Stimulated activated CD8-positive, alpha-beta memory T cell treated with anti-CD3 and anti-CD28 coated beads, Interleukin-12 subunit alpha, Interleukin-12 subunit beta, amount 100 ng/mL, for 4 hours (primary cell): ENCODE measurements at places on chromosomes 11 and 22.

DNA sequence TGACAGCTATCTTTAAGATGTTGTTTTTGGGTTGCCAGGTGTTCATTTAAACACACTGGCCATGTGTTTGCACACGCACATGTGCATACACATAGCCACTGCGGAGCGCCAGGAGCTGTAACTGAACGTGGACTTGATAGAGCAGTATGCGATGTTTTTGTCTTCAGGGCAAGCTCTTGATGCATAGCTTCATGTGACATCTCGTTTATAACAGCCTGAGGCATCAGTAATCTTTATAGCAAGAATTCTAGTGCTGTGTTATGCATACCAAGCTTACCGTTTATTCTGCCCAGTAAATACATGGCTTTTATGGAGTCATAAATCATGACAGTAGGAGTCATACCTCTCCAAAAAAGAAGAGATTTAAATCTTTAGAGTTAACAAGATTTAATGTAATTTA is 87.0 kb downstream of the ATXN10 start:
- DNase-seq, result no peak

DNA sequence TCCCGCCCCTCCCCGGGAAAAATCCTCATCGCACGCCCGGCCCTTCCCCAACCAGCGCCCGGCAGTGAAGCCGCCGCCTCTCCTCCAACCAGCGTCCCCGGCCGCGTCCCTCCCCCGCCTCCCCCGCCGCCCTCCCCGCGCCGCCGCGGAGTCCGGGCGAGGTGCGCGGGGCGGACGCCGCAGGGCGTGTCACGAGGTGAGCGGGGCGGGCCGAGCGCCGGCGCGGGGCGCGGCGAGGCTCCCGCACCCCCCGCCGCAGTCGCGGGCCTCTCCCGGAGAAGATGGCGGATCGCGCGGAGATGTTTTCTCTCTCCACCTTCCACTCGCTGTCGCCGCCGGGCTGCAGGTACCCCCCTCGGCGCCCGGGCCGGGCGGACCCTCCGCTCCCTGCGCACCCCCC is at the start of gene MAPK8IP2:
TSS of gene MAPK8IP2 (plus strand) at position 256 of the 400 bp plus-strand sequence. CDS start at position 282, 26 bp downstream.
- DNase-seq, result no peak

GRCh38 chr11:63683133-63683991 is 2.1 kb downstream of the RTN3 start:
- DNase-seq, result no peak

GRCh38 chr22:38706101-38706900 is 557 bp downstream of the GTPBP1 start:
- DNase-seq, result peak; percentile 29

DNA sequence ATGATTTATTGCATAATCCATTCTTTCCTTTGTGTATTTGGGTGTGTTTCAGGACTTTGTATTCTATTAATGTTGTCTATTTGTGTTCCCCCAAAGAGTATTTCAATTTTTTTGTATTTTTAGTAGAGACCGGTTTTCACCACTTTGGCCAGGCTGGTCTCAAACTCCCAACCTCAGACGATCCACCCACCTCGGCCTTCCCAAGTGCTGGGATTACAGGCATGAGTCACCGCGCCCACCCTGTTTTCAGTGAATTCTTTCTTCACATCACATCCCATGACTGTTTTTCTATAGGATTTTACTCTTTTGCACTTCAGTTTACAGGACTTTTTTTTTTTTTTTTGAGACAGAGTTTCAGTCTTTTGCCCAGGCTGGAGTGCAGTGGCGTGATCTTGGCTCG is 46.3 kb downstream of the RBX1 start:
- no peak for DNase-seq

- DNase-seq, result peak; percentile 20
Measured at GRCh38 chr11:120303004-120303637, 22.0 kb upstream of the TLCD5 start.

DNA sequence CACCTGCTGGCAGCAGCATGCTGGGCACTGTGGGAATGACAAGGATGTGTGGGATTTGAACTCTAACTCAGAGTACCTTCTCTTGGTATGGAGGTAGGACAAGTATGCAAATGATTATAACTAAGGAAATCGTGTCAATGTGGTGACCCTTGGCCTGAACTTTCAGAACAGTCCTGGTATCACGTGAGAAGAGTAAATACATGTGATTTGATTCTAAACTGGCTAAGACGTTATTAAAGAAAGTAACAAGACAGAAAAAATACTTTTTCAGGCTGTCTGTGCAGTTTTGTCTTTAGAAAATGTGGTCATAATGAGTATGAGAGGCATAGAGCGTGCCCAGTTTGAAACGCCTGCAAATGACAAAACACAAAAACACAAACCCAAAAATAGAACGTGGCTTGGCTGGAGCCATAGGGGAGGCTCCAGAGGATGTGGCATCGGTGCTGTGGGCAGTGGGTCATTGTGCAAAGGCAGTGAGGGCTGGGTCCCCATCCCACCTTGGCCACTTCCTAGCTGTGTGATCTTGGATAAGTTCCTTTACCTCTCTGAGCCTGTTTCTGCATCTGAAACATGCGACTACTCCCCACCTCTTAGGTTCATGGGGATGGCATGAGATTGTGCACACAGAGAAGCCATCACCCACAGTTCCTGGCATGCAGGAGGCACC is 18.4 kb upstream of the IL2RB start:
- DNase-seq, result no peak

- DNase-seq, result no peak
Measured at GRCh38 chr22:46815896-46816731, 53.7 kb downstream of the TBC1D22A start.

DNA sequence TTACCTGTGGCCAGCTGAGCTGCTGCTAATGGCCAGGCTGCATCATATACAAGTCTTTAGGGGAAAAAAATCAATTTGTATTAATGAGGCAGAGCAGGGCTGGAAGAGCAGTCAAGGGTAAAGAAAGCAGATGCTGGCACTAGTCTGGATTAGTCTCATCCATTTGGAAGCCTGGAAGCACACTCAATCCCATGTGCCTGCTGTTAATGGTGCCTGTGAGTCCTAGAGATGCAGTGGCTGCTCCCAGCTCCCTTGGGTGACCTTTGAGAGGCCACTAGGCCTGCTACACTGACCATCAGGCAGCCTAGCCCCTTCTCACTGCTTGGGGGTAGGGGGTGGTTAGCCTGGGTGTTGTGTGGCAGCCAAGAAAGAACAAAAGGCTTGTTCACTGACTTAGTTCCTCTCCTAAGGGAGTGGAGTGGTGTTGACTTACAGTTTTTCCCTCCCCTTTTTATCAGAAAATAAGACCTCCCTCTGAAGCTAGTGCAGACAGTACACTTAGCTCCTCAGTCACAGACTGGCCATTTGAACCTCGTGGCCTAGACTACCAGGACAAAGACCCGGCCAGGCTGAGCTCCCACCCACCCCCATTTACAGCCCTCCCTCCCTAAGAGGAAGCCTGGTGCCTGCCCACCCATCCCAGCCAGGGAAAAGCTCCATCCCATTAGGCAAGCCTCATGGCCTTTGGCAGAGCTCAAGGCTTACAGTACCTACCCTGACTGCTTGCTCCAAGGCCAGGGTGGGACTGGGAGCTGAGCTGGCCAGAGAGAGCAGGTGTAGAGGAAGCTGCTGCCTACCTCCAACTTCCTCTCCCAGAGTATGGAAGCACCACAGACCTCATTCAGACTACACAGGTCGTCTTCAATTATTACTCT is 7.8 kb downstream of the PIK3IP1 start:
- DNase-seq, result no peak

DNA sequence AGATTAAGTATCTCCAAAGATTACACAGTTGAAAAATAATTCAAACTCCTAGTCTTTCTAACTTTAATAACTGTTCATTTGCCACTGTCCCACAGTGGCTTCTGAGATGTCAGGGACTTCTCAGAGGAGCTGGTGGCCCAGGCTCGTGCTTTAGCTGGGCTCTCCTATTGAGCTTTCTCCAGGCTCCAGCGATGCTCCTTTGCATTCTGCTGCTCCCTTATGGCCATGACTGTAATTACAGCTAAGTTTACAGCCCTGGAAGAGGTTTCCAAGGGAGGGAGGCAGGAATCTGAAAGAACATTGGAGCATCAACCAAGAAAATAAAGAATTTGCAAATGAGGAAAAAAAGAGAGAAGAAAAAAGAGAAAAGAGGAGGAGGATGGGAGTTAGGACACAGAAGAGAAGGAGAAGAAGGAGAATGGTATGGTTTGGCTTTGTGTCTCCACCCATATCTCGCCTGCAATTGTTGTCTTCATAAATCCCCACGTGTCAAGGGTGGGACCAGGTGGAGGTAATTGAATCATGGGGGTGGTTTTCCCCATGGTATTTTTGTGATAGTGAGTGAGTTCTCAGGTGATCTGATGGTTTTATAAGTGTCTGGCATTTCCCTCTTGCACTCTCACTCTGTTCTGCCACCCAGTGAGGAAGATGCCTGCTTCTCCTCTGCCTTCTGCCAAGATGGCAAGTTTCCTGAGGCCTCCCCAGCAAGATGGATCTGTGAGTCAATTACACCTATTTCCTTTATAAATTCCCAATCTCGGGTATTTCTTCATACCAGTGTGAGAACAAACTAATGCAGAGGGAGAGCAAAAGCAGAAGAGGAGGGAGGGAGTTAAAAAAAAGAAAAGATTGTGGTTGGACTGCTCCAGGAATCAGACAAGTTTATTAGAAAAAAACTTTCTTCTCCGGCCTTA is 857.0 kb downstream of the KCNA4 start:
- DNase-seq, result no peak

DNA sequence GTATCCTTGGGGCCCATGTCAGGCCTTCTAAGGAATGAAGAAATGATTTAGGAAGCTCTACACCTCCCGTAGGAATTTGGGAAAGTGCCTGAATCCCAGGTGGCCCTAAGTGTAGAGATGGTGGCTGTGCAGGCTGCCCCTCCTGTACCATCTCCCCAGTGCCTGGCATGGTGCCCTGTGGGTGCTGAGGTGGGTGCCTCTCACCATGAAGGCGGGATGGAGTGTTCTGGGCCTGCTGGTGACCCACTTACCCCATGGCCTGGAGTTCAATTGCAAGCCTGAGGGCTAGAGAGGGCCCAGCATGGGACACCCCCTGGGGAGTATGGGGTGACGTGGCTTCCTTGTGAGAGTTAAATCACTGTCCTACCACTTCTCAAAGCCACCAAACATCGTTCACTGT is 19.8 kb downstream of the SAMM50 start:
- DNase-seq, result no peak

DNA sequence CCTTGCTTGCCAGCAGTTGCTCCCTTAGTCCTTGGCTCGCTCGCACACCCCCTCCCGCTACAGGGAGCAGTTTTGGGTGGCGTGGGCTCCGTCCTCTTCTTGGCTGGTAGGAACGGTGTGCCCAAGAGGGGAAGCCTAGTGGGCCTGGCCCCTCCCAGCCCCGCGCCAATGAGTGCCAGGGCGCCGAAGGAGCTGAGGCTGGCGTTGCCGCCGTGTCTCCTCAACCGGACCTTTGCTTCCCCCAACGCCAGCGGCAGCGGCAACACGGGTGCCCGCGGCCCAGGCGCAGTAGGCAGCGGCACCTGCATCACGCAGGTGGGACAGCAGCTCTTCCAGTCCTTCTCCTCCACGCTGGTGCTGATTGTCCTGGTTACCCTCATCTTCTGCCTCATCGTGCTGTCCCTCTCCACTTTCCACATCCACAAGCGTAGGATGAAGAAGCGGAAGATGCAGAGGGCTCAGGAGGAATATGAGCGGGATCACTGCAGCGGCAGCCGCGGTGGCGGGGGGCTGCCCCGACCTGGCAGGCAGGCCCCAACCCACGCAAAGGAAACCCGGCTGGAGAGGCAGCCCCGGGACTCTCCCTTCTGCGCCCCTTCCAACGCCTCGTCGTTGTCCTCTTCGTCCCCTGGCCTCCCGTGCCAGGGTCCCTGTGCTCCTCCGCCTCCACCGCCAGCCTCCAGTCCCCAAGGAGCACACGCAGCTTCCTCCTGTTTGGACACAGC is 1.6 kb downstream of the C11orf87 start:
- DNase-seq, result no peak

DNA sequence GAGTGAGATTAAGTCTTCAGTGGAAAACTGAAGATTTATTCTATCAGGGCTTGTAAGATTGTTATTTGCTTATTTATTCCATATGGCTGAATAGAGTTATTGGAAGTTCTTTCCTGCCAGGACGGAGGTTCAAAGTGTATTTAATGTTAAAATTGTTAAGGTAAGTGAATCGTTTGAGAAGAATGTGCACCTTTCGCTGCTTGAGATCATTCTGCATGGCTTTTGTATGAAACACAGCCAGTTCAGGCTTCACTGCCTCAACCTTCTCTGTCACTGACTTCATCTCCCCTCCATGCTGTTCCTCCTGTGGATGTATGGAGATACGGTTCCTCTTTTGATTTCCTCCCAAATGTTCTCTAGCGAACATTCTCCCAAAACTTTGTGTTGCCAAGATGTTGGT is 19.2 kb upstream of the OR51L1 start:
- no peak for DNase-seq

GRCh38 chr11:113877670-113878055 is 2.3 kb upstream of the USP28 start:
- no peak for DNase-seq

DNA sequence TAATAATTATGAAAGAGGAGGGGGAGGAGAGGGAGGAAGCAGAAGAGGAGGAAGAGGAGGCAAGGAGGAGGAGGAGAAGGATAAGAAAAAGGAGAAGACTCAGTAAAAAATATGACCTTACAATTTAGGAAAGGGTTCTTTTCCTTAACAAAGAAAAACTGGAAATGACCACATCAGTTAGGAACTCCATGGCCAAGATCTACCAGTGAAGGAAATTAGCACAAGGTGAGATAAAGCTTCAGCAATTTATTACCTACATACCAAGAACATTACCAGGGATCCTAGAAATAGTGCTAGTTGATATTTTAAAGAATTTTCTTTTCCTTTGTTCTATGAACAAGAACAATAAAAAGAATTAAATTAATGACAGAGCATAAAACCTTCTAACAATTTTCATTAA is 172.7 kb downstream of the LRRC4C start:
- DNase-seq, result no peak

- no peak for DNase-seq
Measured at GRCh38 chr22:50569896-50570535, 7.3 kb upstream of the SYCE3 start.

GRCh38 chr22:39665229-39665628 is 94.7 kb downstream of the CACNA1I start:
- DNase-seq, result no peak

DNA sequence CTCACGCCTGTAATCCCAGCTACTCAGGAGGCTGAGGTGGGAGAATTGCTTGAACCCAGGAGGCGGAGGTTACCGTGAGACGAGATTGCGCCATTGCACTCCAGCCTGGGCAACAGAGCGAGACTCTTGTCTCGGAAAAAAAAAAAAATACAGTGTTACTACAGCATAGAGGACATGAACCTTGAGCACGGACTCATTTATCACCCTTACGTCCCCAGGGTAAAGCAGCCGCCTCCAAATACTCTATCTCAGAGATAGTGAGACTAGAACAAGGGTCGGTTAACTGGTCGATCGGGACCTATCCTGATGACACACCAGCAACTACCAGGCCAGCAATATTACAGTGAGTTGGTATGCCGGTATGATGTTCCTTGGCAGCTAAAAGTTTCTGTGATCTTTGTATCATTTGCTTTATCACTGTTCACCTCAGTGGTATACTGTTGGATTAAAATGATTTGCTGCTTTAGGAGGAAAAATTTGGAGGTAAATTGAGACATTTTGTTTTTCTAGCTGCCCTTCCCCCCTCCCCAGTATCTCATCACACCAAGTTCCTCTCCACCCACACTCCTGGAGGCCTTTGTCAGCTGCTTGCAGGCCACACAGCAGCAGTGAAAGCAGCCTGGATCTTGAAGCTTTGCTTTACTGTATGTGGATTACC is 7.0 kb upstream of the SIDT2 start:
- no peak for DNase-seq
